Stimulated activated CD4-positive, alpha-beta T cell treated with anti-CD3 and anti-CD28 coated beads, Interleukin-4, amount 100 ng/mL, for 24 hours (primary cell): ENCODE measurements at places on chromosomes 12 and 14.

GRCh38 chr14:94047581-94047980 is 21.4 kb downstream of the OTUB2 start:
- DNase-seq, result no peak

- DNase-seq, result no peak
Measured at GRCh38 chr12:31849090-31849687, 110.0 kb upstream of the RESF1 start.

DNA sequence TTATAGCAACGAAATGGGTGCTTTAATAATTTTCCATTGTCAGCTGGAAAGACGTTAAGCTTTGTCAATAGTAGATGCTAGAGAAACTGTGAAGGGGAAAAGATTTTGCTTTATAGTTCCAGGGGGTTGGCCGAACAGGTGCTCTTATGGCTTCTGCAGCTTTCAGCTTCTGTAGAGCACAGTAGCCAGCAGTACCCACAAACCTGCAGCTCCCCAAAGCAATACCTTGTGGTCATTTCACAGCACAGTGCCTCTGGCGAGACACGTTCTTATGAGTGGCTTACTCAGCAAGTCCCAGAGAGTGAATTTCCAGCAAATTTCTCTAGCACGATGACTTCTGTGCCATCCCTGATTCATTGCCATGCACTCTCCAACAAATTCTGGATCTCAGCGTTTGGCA is 416.3 kb upstream of the ATP2B1 start:
- no peak for DNase-seq

GRCh38 chr12:51351913-51352532 is 5.5 kb upstream of the CELA1 start:
- peak; percentile 27 for DNase-seq

DNA sequence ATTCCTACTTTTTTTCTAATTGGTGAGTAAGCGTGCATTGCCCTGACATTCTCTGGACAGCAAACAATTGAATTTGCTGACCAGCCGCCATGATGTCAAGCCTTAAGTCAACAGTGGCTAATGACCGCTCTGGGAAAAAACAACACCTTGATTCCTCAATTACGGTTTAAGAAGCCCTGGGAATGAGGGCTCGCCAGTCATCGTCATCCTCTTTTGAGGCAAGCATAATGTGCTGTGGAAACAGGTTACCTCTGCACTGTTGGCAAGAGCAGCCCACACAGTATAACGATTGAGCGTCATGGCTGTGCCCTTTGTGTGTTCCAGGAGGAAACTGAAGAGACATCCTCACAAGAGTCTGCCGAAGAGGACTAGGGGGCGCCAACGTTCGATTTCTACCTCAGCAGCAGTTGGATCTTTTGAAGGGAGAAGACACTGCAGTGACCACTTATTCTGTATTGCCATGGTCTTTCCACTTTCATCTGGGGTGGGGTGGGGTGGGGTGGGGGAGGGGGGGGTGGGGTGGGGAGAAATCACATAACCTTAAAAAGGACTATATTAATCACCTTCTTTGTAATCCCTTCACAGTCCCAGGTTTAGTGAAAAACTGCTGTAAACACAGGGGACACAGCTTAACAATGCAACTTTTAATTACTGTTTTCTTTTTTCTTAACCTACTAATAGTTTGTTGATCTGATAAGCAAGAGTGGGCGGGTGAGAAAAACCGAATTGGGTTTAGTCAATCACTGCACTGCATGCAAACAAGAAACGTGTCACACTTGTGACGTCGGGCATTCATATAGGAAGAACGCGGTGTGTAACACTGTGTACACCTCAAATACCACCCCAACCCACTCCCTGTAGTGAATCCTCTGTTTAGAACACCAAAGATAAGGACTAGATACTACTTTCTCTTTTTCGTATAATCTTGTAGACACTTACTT is 138.9 kb downstream of the HMGA2 start:
- DNase-seq, result no peak

DNA sequence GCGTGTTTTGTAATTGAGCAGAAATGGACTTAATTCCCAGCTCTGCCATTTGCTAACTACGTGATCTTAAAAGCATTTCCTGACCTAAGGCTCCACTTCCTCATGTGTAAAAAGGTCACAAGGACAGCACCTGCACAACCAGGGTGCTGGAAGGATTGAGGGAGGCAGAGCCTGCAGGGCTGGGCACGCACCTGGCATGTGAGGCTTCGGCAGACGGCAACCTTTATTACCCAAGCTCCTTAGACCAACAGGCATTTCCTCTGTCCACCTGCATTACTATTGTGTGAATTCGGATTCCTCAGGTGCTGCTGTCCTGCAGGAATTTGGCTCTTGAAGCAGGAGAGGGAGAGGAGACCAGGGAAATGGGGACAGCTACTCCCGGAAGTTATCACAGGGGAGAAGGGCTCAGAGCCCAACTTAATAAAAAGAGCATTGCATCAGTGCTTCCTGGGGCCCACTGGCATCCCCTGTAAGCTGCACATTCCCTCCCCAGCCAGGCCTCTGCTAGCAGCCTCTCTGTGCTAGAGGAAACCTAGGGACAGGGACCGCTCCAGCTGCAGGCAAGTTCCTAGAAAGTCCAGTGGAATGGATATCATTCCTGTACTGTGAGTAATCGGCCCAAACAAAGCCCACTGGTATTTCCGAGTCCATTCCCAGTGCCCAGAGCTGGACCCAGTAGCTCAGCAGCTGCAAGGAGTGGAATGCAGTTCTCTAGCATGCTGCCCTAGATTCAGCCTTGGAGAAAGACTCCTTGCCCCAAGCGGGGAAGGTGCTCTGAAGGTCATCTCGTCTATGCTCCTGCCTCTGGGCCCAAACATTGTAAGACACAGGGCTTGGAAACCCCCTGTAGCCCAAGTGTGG is 157.1 kb upstream of the CCND2 start:
- DNase-seq, result no peak

GRCh38 chr14:52111583-52111982 is 42.7 kb upstream of the NID2 start:
- no peak for DNase-seq

DNA sequence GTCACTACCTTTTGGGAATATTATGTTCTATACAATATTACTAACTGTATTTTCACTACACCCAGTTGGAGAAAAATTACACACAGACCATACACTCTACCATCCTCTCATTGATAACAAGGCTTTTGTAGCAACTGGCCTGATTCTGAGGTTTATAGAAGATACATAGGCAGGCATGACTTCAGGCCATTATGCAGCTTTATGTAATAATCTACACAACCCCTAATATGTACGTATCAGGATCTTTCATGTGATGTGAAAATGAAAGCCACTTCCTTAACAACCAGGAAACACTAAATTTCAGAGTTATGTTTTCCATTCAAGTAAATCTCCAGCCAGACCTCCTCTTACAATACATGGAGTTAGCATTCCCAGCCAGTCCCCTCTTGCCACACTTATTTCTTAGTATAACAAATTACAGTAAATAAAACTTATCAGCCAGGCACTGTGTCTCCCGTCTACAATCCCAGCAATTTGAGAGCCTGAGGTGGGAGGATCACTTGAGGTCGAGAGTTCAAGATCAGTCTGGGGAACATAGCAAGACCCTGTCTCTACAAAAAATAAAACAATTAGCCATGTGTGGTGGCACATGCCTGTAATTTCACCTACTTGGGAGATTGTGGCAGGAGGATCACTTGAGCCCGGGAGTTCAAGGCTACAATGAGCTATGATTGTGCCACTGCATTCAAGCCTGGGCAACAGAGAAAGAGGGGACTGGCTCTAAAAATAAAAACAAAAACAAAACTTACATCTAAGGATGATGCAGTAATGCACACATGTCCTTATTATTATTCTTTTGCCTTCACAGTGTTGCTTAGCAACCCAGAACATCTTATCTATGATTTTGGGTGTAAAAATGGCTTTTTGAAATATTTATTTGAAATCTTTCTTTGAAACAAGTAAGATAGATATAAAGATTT is 10.4 kb upstream of the OSBPL8 start:
- no peak for DNase-seq

DNA sequence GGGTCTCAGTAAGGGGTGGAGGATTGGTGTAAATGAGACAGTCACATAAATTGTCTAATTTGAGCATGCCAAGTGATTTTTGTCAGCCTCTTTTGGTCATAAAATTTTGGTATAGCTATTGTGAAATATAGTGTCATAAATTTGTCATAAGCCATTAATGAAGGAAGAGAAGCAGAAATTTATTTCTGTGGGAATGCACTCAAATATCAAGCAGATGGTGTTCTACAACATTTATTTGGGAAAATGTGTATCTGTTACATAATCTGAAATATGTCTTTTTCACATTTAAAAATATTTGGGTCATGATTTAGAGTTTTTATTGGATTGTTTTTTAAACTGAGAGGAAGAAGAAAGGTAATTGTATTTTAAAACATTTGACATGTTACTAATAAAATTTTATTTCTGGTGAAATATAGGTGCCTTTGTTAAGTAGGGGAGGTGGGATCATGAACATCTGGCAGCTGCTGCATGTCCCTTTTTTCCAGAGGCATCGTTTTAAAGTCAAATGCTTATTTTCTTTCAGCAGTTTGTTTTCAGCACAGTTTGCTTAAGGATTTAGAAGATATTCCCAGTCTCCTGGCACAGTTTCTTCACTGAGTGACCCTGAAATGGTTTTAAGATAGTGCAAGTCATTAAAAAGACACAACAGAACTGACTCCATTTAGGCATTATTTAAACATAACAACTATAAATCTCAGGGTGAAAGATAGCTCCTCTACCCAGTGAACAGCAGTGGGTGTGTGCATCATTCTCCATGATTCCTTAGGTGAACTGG is 371.7 kb downstream of the SNAPC1 start:
- DNase-seq, result no peak
